Large intestine (tissue), 12 donors: ENCODE measurements at places on chromosomes 16 and 17. TPM values are rescaled to one million over a fixed set of nuclear protein-coding genes. Genes with fewer than 3 reads are reported as not detected.

GRCh38 chr17:51914577-51914976 lies 243.9 kb downstream of the CA10 start:
- DNase-seq, result no peak

DNA sequence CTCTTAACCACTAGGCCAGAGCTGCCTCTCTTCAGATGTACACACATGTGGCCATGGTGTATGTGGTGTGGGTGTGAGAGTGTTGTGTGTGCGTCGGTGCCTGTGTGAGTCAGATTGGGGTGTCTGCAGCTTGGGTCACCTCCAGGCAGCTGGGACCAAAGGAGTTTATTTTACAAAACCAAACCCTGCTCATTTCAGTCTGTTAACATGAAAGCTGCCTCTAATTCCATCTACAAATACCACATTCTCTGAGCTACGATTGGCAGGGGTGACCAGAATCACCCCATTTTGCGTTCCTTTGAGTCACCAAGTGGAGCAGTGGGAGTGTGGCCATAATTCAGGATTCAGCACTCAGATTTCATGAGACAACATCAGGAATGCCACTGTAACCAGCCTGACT lies 105.3 kb downstream of the IRX5 start:
- DNase-seq, result no peak

Gene CCL3
- polyA plus RNA-seq, result 11.7 TPM

DNA sequence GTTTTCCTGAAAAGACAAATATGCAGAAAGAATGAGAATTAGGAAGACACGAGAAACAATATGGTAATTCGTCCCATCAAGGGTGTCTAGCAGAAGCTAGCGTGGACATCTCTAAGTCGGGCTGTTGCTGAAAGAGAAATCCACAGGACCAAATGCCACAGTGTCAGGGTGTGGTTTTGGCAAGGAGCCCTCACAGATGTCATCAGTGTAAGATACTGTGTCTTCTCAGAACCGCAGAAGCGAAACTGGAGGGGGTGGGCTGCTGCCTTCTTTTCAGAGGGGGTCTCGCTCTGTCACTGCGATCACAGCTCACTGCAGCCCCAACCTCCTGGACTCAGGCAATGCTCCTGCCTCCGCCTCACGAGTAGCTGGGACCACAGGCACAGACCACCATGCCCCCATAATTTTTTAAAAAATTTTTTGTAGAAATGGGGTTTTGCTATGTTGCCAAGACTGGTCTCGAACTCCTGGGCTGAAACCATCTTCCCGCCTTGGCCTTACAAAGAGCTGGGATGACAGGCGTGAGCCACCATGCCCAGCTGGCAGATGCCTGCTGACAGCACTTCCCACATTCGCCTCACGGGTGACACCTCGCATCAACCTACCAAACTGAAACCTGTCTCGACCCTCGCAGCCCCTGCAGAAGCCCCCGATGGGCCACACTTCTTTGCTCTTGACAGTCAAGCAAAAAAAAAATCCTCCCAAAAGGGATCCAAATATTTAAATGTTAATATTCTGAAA lies 26.2 kb downstream of the TRAP1 start:
- no peak for DNase-seq

DNA sequence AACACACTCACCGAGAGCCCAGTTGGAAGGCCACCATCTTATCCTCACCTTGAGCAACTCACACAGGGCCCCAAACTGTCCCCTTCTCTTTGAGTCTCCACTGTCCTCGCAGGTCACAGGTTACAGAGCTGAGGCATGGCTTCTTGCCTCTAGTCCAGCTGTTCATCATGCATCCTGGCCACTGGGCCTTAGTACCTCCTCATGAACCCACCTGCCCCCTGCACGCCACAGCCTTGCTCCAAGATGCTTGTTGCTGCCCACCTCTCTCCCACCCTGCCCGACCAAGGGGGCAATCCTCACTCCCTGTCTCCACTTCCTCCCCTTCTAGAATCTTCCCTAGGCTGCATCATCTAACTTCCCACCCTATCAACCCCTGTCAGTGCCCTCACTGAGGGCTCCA lies 17.1 kb downstream of the CDH5 start:
- no peak for DNase-seq

DNA sequence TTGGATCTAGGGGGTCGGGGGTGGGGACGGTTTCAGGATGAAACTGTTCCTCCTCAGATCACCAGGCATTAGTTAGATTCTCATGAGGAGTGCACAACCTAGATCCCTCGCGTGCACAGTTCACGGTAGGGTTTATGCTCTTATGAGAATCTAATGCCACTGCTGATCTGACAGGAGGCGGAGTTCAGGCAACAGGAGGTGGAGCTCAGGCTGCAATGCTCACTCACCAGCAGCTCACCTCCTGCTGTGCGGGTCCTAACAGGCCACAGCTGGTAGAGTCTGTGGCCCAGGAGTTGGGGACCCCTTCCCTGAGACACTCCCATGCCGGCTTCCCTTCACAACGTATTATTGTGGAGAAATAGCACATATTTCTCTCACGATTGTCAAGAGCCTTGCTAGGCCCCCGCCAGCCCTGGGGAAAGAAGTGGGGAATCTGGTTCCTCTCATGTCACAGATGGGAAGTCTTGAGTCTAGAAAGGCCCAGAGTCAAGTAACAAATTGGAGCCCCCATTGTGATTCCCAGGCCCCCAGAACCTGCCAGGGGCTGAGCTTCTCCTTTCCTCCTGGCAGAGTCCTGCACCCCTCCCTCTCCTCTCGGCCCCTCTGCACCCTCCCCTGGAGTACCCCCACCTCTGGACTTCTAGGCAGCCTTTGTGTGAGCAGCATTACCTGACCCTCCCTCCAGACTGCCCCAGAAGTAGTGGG lies 6.1 kb upstream of the KRT14 start:
- DNase-seq, result no peak

Gene C16orf89
- 3.1 TPM for polyA plus RNA-seq

DNA sequence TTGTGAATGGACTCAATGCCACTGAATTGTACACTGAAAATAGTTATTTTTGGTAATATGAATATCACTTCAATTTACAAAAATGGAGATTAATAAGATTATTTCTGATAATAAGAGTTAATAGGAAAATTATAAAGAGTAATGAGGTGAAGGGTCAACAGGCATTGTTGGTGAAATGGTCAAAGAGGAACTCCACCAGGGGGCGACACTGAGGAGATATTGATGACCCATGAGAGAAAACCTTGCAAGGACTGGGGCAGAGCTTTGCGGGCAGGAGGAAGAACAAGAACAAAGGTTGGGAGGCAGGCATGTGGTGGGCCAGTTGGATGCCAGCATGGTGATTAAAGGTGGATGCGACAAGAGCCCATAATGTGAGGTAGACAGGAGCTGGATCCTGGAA lies 74.0 kb upstream of the XYLT1 start:
- no peak for DNase-seq

DNA sequence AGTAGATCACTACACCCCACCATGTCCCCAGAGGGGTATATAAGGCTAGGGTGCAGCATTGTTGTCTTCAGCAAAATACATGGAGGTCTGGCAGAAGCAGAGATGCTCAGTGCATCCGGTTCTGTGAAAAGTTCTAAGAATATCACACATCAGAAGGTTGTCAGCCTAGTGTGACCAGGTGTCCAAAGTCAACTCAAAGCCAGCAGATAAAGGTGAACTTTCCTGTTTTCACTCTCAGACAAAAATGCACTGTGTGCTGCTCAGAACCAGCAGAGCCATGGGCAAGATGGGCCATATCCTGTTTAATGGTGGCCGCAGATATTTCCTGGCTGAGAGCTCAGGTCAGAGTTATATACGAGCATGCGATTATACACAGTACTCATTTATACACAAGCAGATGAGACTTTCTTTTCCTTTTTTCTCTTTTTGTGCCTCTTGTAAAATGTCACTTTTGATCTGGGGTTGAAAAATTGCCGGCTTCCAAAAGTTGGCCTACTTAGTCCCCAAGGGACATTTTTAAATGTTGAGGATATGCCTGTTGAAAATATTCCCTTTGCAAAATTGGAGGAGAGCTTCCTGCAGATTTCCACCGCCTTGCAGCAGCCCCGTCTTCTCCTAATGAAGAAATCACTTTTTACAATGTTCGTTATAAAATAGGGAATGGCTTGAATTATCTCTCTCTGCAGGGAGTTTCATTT lies 425.6 kb upstream of the SALL1 start:
- DNase-seq, result no peak

Gene CCL22
- 0.30 TPM for polyA plus RNA-seq

- DNase-seq, result no peak
These were observed 4.3 kb downstream of the KNOP1 start for GRCh38 chr16:19713697-19714096.

DNA sequence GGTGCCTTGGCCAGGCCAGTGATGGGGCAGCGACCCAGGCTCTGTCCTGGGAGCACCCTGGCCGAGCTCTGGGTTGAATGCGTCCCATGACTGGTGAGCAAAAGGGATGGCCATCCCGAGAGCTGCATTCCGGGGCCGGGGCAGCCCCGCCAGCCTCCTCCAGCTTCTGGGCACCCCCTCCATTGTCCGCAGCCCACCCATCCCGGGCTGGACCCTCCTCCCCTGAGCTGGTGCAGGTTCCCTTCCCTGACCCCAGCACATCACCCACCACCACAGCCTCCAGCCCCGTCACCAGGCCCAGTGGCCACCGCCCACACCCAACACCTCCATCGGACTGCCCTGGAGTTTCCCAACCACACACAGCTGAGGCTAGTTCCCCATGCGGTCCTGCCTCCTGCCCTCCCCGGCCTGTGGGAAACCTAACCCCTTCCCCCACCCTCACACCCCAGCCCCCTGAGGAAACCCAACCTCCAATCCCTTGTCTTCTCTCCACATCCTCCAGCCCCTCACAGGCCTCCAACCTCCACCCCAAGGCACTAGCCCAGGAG lies 16.2 kb upstream of the PVALEF start:
- DNase-seq, result no peak

- DNase-seq, result no peak
These were observed 91.5 kb upstream of the CDH13 start for GRCh38 chr16:82535262-82535661.

Gene CLEC18B
- 2.8 TPM for polyA plus RNA-seq

Gene SLC5A10
- polyA plus RNA-seq, result 0.30 TPM

DNA sequence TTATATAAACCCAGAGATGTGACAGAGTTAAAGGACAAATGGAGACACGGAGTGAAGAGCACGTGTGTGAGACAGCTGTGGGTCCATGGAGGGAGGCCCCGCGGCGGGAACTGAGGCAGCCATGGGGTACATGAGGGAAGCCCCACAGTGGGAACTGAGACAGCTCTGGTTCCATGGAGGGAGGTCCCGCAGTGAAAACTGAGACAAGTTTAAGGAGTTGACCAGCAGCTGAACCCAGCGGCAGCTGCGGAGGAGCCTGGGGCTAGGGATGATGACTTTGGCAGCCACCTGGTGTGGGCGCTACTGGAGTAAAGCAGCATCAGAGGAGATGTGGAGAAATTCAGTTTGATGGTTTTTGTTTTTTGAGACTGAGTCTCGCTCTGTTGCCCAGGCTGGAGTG lies 185.1 kb downstream of the RPTOR start:
- no peak for DNase-seq

DNA sequence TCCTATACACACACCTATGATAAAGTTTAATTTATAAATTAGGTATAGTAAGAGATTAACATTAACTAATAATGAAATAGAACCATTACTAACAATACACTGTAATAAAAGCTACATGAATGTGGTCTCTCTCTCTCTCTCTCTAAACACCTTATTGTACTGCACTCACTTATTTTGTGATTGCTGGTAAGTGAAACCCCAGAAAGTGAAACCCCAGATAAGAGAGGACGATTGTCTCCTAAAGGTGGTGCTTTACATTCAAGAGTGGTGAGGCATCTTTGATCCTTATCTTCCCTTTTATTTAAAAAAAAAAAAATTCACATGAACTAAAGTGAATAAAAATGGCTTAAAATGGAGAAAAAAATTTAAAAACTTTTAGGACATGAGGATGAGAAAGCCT lies 80.1 kb upstream of the TRAP1 start:
- no peak for DNase-seq

Gene STX1B
- polyA plus RNA-seq, result 1.9 TPM

DNA sequence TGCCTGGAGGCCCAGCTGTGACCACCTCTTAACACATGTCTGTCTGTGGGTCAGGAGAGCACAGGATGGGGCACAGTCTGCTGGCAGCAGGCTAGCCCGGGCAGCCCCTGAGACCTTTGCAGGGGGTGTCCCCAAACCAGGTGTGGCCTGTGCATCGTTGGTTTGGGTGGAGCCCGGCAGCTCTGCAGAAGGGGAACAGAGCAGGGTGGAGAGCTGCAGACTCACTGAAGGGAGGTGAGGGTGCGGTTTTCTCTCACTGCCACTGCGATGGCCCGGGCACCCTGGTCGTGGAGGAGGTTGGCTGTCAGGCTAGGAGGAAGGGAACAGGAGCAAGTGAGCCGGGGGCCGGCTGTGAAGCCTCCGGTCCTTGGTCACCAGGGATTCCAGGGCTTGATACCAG lies 28.8 kb downstream of the NLRC3 start:
- DNase-seq, result no peak

Gene TRPV2
- polyA plus RNA-seq, result 5.9 TPM

DNA sequence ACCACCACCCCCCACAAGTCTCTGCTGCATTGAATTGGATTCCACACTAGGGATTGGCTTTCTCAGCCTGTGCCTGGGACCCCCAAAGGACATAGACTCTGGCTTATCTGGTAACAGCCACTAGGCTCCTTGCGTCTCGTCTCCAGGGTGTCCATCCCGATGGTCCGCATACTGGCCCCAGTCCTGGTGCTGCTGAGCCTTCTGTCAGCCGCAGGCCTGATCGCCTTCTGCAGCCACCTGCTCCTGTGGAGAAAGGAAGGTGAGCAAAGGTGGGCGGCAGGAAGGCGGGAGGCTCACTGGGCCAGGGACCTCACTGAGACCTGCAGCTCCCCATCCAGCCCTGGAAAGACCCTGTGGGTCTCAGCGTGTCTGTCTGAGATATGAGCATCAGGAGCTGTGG lies 8.1 kb downstream of the CD300LG start:
- no peak for DNase-seq
